ENCODE measurements at places on chromosomes 16 and 17. TPM values are rescaled to one million over a fixed set of nuclear protein-coding genes. Genes with fewer than 3 reads are reported as not detected.

Gene SLC5A11
- 0.66 TPM for total RNA-seq

Gene NEK8
- 4.4 TPM for total RNA-seq

Gene KRT12
- not detected for total RNA-seq

Gene TUBB3
- 233 TPM for total RNA-seq

Gene BIRC5
- 101 TPM for total RNA-seq

Data from A549 treated with CpdA at 1 μM for 4 hours (cell line).